ENCODE measurements at places on chromosomes 2 and 18.

DNA sequence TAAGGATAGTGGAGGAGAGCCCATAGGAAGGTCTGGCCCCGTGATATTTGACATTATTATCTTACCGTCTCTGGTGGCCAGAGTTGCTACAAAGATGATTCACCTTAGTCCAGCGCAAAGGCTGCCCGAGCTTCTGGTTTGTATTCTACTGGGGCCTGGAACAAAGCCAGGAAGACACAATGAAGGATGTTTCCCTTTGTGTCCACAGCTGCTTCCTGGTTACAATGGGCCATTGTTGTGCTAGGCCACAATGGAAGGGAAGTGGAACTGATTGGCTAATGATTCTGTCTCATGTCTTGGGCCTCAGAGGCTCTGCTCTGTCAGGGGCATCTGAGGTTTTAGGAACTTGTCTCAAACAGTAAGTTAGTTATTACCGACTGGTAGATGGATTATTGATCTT lies 132.2 kb downstream of the TDRD15 start:
- no peak for DNase-seq

- DNase-seq, result no peak
Observed at GRCh38 chr2:74079522-74080341, 68.0 kb downstream of the BOLA3 start.

DNA sequence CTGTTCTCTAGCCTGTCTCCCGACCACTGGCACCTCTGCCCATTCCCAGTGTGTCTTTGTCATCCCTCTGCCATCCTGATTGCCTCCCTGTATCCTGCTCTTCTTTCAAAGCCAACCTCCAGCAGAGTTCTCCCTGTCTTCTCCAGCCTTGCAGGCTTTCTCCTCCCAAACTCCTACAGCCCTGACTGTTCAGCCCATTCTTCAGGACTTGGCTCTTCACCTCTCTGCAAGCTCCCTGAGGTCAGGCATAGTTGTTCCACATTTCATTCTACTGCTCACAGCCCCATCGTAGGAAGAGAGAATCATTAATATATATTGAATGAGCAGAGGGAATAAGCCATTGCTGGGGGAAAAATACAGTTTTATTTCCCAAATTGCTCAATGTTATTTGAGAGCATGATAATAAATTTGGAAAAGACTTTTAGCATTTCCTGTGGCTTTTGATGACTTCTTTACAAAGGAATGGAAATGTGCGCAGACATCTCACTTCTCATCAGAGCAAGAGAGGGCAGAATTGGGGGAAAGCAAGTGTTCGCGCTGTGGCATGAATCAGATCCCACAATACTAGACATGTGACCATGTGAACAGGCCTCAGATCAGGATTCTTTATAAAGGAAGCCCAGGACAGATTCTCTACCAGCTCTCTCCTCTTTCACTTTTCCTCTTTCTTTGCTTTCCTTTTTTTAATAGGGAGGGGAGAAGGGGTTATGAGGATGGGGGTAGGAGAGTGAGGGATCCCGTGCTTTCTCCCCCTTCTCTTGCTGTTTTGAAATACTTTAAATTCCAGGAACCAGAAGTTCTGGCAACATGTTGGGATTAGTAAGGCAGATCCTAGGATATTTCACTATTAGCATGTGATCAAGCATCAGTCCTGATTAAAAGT lies 37.4 kb downstream of the EPAS1 start:
- DNase-seq, result no peak

GRCh38 chr2:86021396-86022378 lies 84.0 kb downstream of the POLR1A start:
- no peak for DNase-seq

Data from NCI-H1694 (cell line).